ENCODE measurements at places on chromosomes 11 and 22.
A peak's percentile ranks its signal among the peaks of the same experiment; 100 is the strongest.

DNA sequence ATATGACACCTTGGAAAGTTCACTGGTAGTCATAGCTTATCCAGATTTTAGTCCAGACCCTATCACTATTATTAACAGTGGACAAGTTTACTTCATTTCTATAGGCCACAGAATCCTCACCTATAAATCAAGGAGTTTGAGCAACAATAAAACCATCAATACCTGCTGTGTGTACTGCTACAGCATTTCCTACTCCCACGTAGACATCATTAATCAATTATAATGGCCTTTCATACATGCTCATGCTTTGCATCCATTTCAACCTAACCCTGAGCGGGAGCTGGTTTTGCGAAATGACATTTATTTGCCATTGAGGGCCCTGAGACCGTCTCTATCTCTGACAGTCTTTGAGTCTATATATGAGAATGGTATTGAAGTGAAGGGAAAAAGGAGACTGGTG lies 312.3 kb downstream of the FAT3 start:
- no peak for DNase-seq

- DNase-seq: no peak
These were observed 66.5 kb upstream of the CLDN5 start for GRCh38 chr22:19590696-19591095.

DNA sequence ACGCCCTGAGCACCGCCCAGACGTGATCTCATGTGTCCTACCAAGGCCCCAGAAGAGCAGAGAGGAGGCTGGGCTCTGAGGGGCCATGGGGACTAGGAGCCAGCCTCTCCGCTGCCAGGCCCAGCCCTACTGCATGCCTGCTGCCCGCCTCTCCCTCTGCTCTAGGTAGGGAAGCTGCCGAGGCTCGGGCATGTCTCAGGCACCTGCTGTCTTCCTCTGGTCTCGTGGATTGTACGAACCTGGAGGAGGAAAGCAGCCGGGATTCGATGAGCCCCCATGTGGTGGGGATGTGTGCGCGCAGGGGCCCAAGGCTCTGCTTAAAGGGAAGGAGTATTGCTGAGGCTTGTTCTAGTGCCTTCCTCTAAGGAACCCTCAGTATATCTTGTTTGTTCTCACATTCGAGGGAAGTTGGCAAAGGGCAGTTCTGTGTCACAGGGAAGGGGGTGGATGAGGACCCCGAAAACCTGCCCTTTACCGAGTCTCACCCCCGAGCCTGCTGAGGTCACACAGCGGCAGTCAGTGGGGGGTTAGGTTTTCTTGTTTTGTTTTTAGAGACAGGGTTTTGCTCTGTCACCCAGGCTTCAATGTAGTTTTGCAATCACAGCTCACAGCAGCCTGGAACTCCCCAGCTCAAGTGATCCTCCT lies 21.2 kb downstream of the DAGLA start:
- DNase-seq: no peak

- no peak for DNase-seq
These were observed 21.8 kb downstream of the MYO7A start for GRCh38 chr11:77149716-77150392.

DNA sequence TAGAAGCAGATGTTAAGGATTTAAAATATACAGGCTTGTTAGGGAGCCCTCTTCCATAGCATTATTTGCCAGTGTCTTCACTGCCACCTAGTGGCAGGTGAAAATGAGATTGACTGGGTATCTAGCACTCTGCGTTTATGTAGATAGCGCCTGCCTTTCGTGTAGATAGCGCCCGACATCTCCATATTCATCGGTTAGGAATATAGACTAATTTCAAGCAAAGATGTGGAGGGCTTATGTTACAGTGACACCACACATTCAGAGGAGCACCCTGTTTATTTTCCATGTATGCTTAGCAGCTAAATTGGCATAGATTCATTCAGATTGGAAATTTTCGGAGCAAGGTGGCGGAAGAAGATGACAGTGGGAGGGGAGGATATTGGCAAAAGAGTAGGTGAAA lies 72.0 kb downstream of the SLC5A12 start:
- DNase-seq: no peak

GRCh38 chr11:514606-515005 lies 7.6 kb upstream of the RNH1 start:
- DNase-seq: no peak

- no peak for DNase-seq
These were observed 31.7 kb upstream of the ABCC8 start for GRCh38 chr11:17508306-17508705.

GRCh38 chr11:11020747-11021149 lies 162.9 kb upstream of the ZBED5 start:
- DNase-seq: no peak

- DNase-seq: no peak
These were observed 23.3 kb upstream of the PPFIA1 start for GRCh38 chr11:70247042-70247709.

DNA sequence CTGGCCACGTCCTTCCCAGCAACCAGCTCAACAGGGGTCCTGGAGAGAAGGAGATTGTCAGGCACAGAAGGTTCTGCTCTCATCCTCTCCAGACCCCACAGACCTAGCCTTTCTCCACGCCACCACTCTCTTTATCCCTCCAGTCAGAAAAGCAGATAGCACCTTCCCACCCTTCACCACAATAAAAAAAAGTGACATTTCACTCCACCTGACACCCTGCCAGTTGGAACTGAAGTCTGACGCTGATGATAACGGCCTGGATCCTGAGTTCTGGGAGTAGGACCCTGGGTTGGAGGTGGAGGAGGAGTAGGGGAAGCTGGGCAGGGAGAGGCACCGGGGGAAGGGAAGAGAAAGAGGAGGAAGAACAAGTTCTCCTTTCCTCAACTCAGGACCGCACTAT lies 127.5 kb upstream of the ANO1 start:
- no peak for DNase-seq

- peak; percentile 54 for DNase-seq
These were observed 22.8 kb downstream of the PIM3 start for GRCh38 chr22:49983148-49984042.

GRCh38 chr11:122486793-122487495 lies 168.6 kb upstream of the UBASH3B start:
- DNase-seq: no peak

GRCh38 chr22:24894220-24894975 lies 52.1 kb downstream of the LHFPL7 start:
- DNase-seq: no peak

- DNase-seq: no peak
These were observed 77.8 kb downstream of the C11orf91 start for GRCh38 chr11:33622806-33623205.

DNA sequence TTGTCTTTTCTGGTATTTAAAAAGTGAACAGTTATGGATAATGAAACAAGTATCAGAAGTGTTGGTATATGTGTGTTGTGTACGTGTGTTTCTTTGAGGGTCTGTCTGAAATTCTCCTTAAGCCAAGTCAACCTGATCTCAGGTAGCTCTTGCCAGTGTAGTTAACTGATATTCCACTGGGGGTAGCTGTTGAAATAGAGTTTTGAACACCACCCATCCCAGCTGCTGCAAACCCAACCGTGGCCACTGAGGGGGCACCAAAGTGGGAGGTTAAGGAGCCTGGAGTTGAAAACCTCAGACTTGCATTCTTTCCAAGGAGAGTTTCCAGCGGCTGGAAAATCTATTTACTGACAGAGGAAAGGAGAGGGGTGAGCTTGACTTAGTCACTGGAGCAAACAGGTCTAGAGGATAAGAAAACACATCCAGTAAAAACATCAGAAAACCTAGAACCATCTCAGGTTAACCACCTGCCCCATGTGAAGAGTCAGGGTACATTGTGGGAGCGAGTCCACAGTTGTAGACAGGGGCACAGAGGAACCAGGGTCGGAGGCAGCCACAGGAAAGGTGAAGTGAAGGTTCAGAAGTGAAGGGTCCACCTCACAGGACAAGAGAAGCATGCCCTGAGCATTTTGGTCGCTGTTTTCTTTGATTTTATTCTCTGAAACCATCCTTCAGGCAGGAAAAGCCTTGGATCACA lies 8.8 kb upstream of the CUL5 start:
- no peak for DNase-seq

- DNase-seq: no peak
These were observed 109.9 kb downstream of the MICAL2 start for GRCh38 chr11:12220305-12220704.

DNA sequence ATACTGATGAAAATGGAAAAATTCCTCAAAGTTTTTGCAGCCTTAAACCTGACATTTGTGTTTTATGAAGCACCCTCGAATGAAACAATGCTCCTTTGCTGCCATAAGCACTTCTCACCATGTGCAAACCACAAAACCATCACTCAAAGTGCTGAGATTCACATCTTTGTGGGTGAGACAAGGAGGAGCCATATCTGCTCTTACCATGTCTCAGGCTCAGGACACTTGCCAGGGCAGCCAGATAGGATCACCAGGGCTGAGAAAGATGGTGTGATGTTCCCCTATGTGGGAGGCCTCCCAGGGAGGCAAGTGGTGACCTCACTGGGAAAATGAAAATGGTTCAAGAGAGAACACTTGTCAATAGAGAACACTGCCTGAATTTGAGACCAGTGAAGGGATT lies 120.4 kb downstream of the CCDC34 start:
- DNase-seq: no peak

GRCh38 chr11:39209981-39210380 lies 2249.5 kb downstream of the LRRC4C start:
- no peak for DNase-seq

DNA sequence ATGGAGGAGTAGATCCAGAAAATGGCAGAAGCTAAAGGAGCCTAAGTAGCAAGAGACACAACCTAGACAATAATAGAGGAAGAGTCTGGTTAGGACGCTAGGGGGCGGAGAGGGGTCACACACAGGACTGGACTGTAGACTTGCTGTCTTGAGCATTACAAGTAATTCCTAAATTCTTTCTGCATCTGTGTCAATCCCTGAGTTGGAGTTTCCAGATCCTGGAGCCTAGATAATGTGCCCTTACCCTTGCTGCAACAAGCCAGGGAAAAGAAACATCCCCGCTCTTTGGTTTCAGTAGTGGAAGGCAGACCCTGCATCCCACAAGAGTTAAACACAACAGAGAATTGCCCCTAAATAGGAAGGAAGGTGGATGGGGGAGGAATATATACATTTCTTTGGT lies 14.9 kb upstream of the CCDC73 start:
- DNase-seq: peak; percentile 22

DNA sequence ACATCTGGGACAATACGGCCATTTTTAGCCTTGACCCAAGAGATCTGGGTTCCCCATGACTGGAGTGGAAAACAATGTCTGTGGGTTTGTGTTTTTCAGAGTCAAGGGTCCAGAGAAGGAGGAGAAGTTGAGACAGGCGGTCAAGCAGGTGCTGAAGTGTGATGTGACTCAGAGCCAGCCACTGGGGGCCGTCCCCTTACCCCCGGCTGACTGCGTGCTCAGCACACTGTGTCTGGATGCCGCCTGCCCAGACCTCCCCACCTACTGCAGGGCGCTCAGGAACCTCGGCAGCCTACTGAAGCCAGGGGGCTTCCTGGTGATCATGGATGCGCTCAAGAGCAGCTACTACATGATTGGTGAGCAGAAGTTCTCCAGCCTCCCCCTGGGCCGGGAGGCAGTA lies 15.7 kb downstream of the NNMT start:
- no peak for DNase-seq

DNA sequence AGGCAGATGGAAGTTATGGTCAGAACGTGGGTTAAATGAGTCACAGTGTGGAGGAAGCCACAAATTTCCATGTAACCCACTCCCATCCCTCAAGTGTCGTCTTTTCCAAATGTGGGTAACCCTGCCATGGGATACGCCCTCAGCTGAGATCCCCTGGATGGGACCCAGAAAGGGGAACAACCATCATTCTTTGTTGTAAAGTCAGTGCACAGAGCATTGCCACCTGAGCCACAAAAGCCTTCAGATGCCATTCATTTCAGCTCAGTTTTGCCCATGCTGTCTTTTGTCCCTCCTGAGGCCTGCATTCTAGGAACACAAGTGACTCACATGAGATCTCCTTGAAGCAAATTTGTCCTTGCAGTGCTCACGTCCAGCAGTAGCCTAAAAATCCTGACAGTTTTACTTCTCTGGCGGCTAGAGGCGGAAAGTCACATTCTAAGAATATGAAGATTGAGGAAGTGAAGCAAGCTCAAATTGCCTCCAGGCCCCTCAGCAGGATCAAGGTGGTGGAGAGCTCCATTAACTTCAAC lies 30.6 kb downstream of the MMP13 start:
- no peak for DNase-seq

DNA sequence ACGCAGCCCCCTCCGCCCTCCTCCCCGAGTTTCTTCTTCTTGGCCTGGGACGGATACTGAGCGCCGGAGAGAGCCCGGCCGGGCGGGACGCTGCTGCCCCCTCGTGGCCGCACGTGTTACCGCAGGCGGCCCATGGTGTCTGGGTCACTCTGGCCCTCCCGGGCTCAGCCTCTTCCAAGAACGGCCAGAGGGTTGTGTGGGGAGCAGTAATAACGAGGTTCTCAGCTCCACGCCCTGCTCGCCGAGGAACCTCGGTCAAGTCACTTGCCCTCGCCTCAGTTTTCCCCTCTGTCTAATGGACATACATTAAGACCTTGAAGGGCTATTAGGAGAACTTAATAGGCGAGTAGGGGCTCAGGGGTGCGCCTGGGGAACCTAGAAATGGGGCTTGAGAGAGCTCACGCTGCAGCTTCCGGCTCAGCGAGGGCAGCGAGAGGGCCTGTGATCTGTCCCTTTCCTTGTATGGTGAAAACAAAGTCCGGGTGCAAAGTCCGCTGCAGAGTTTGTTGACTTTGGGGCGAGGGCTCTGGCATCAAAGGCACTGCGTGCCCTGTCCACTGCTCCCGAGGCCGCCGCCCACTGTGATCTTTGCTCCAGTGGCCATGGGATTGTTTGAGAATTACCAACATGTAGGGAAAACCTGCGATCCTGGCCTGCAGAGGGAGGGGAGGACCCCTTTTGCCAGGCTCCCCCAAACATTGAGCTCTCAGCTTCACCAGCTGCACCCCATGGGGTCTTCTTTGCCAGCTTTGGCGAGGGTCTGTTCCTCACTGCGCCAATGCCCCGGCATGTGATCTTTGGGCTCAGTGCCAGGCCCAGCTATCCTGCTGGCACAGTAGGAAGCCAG lies 14.4 kb upstream of the LRP5 start:
- DNase-seq: peak; percentile 69

DNA sequence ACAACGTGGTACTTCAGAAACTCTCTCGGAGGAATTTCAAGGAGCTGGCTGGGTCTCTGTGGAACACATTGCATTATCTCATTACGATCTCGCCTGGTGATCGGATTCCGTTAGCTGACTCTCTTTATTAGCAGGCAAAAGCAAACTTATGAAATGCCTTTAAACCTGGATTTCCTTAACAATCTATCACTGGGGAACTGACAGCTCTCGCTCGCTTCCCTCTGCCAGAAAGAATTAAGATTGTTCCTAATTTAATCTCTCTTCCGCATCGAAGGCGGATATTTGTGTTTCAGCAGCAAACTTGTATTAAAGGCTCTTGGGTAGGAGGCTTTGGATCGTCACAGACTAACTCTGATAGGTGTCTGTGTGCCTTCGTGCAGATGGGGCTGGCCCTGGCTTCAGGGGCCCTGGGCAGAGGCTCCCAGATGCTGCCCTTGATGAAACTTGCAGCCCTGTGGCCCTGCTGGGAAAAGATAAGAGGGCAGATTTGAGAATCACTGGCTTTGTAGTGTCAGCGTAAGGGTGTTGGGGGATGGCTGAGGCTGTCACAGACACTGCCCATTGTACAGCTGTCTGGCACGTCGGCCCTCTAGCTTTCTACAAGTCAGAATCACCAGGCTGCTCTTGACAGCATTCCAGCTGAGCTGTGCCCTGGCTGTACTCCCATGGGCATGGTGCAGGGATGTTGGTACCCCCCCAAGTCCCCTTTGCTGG lies 162.2 kb upstream of the NECTIN1 start:
- no peak for DNase-seq

GRCh38 chr11:130915603-130916237 lies 559 bp downstream of the SNX19 start:
- DNase-seq: no peak

- DNase-seq: peak; percentile 29
These were observed 646 bp upstream of the PATZ1 start for GRCh38 chr22:31346733-31347250.

- no peak for DNase-seq
These were observed at the start of gene SHANK2 for GRCh38 chr11:71252269-71252769. TSS of gene SHANK2 (minus strand) at chr11:71252577. CDS start at chr11:71147326, 105,251 bp downstream.

Data from activated CD4-positive, alpha-beta T cell treated with anti-CD3 and anti-CD28 coated beads for 4 hours (primary cell).